Activated T-cell treated with anti-CD3 and anti-CD28 coated beads, Interleukin-2, amount 50 U/mL, for 72 hours (primary cell): ENCODE measurements at places on chromosomes 1 and 21. TPM values are rescaled to one million over a fixed set of nuclear protein-coding genes. Genes with fewer than 3 reads are reported as not detected.

Gene PCP4L1
- 1.2 TPM for total RNA-seq

Gene PEX10
- 11.4 TPM for total RNA-seq

Gene RIPPLY3
- 0.42 TPM for total RNA-seq

DNA sequence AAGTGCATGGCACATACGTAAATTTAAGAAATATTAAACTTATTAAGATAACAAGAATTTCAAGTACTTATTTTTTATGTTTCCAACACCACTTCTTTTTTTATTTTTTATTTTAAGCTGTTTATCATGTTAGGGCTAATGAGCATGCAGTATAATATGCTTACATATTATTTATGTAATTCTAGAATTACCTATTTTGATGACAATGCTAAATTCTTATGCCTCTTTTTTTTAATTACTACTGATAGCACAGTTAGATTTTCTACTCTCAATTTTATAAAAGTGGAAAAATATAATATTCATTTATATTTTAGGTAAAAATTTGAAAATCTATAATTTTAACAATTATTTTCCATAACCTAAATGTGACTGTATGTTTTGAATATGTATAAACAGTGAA is 713.0 kb downstream of the MRPL39 start:
- no peak for DNase-seq

- DNase-seq, result no peak
These were observed 96.2 kb downstream of the DPYD start for GRCh38 chr1:97824624-97825023.

- DNase-seq, result no peak
These were observed 23.8 kb downstream of the LHX4 start for GRCh38 chr1:180253585-180254495.

GRCh38 chr1:53807916-53808315 is 30.2 kb downstream of the NDC1 start:
- DNase-seq, result no peak
